ENCODE measurements at places on chromosomes 16 and 17.

GRCh38 chr16:3454631-3455147, 11.2 kb downstream of the NAA60 start:
- DNase-seq: no peak

GRCh38 chr17:80998118-80998747, 6.6 kb downstream of the CHMP6 start:
- no peak for DNase-seq

- DNase-seq: no peak
Observed at GRCh38 chr17:81365601-81366585, 29.4 kb upstream of the BAHCC1 start.

GRCh38 chr16:337975-338575, 14.4 kb downstream of the AXIN1 start:
- no peak for DNase-seq

DNA sequence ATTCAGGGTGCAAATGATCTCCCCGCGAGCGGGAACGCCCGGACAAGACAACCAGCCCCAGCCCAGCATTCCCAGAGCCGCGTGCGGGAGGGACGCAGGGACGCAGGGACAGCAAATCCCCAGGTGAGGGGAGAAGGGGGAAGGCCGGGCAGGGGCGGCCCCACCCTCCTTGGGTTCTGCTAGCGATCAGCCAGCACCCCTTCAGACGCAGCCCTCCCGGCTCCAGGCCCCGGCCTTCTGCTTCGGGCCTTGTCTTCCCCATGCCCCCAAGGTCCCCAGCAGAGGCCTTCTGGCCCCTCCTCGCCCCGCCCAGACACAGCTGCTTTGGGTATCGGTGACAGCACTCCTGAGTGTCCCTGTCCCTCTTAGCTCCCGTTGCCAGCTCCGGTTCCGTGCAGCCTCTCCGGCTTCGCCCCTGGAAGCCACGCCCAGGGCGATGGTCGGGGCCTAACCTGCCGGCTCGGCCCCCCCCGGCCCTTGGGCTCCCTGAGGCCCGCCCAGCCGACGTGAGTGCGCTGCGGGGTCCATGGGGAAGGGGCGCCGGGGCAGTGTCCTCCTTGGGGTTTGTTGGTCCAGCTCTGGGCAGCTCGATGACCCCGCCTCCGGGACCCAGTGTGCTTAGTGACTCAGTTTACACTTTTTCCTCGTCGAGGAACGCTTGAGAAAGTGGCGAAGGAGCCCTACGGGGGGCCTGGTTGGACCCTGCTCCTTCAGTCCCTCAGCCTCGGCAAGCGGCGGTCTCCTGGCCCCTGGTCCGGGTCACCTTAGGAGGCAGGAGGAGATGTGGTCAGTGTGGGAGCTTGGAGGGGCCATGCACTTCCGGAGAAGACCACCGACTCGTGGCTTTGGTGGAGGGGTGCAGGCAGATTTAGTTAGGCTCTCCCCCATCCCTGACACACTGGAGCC, 50.5 kb upstream of the AMZ2 start:
- no peak for DNase-seq

- no peak for DNase-seq
Observed at GRCh38 chr17:20114466-20114865, 105.3 kb downstream of the SPECC1 start.

DNA sequence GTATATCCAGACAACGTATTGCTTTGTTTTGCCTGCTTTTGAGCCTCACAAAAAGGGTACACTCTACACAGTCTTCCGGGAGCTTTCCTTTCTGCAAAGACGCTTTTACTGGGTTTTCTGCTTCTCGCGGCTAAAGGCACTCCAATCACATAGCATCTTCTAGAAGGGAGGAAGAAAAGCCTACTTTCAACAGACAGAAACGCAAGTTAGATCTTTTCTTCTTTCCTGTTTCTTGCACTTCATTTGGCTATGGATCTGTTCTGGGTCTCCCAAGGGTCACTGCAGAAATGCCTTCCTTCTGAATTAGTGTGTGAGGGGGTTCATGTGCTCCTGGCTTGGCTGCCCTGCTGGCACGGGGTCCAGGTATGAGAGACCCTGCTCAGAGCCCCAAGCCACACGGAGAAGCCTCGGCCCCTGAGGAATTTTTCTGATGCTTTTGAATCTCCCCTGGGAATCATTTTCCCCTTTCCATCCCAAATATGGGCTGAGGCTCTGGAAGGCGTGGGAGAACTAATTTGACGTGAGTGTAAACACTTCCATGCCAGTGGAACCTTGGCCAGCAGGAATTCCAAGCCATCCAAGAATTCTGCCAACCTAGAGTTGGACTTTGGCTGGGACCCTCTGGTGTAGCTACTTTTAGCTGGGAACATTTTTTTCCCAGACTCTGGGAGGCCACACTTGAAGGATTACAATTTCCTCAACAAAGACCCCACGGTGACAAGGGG, 49.6 kb upstream of the NKD1 start:
- peak; percentile 21 for DNase-seq

DNA sequence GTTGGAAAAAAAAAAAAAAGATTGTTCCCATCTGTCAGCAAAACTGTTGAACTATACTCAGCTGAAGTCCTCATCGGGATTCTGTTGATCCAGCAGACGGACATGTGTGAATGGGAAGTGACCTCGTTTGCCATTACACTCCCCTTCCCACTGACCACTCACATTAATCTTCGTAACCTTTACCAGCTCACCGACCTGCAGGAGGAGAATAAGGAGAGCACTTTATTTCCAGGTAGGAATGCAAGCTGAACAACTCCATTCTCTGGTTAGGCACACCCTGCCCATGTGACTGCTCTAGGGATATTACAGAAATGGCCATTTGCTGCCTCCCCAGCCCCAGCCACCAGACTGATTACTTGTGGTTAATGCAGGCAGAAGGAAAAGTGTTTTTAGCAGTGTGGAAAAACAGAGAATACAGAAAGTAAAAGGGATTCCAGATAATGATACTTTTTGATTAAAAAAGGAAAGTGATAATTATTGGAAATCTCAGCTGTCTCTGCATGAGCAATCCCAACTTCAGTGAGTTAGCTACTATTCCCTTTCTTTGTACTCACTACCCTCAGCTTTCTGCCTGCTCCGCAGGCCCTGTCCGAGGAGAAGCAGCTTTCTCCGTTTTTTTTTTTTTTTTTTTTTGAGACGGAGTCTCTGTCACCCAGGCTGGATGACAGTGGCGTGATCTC, 23.6 kb upstream of the YWHAE start:
- DNase-seq: no peak

- peak; percentile 26 for DNase-seq
Observed at GRCh38 chr16:30953511-30954124, 3.9 kb upstream of the SETD1A start.

- no peak for DNase-seq
Observed at GRCh38 chr17:20781260-20781659, 201.7 kb downstream of the CDRT15L2 start.

DNA sequence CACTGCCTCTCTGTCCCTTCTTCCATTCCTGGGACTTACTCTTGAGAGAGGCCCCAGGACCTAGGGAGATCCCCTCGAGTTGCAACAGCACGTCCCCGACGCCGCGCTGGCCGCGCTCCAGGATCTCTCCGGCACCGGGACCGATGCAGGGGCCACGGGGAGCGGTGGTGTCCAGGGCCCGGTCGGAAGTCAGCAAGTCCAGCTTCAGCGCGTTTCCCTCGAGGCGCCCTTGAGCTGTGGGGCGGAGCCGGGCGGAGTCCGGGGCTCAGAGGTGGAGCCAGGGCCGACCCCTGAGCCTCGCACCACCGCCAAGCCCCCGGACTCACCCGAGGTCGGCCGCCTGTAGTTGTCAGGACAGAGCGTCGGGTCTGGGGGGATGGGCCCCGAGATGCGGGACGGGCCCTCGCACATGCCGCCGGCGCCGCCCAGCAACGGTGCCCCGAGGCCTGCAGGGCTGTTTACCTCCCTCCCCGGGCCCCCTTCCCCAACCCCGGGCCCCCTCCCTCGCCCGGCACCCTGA, 458 bp downstream of the ENKD1 start:
- peak; percentile 15 for DNase-seq

DNA sequence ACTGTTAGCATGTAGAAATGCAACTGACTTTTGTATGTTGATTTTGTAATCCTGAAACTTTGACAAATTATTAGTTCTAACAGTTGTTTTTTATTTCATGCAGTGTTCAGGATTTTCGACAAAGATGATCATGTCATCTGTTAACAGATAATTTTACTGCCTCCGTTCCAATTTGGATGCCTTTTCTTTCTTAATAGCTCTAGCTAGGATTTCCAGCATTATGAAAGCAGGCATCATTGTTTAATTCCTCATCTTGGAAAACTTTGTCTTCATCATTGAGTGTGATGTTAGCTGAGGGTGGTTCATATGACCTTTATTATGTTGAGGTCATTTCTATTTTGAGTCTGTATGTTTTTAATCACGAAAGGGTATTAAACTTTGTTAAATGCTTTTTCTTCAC, 31.9 kb downstream of the RMI2 start:
- DNase-seq: no peak

GRCh38 chr16:1818204-1818872, 8.3 kb downstream of the HAGH start:
- DNase-seq: no peak

- peak; percentile 78 for DNase-seq
Observed at GRCh38 chr17:80832266-80832676, 159.4 kb upstream of the CHMP6 start.

DNA sequence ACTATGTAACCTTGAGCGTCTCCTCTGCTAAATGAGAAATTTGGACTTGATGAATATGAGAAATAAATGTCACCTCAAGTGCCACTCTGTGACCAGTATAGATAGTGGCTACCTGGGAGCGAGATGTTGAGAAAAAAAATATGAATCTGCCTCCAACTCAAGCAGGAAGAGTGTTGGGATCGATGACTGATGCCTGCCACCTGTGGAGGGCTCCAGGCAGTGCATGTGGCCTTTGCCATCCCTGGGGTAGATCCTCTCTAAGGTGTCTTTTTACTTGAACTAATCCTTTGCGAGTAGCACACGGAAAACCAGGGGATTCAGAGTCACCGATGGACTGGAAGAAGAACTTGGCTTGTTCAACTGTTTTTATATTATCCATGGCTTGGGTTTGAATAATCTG, 9.4 kb downstream of the CCDC182 start:
- no peak for DNase-seq

DNA sequence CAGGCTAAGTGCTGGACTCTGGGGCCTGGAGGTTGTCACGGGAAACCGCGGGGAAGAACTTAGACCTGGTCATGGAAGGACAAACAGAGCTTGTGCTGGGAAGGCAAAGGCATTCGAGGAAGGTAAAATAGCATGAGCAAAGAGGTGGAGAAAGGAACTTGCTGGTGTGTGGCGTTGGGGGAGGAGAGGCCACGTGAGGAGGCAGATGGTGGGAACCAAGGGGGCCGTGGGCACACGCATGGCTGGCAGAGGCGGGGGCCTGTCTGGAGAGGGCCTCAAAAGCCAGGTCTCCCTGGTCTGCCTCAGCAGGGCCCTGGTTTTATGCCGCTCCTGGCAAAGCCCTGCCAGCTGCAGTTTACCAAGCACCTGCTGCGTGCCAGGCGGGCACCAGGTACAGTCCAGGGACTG, 15.3 kb downstream of the CORO7 start:
- no peak for DNase-seq

GRCh38 chr17:33366960-33367359, 73.9 kb upstream of the ASIC2 start:
- no peak for DNase-seq

DNA sequence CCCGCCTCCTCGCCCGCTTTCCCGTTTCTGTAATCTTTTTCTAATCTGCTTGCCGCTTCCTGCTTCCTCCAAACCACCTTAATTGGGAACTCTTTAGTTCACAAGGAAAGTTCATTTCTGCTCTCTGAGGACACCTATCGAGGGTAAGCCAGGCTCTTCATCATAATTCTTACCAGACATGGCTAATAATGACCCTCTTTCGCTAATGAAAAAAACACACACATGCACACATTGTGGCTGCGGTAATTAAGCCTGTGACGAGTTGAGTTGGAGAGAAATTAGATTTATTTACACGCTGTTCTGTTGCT, 100.6 kb downstream of the ZNF423 start:
- peak; percentile 47 for DNase-seq

DNA sequence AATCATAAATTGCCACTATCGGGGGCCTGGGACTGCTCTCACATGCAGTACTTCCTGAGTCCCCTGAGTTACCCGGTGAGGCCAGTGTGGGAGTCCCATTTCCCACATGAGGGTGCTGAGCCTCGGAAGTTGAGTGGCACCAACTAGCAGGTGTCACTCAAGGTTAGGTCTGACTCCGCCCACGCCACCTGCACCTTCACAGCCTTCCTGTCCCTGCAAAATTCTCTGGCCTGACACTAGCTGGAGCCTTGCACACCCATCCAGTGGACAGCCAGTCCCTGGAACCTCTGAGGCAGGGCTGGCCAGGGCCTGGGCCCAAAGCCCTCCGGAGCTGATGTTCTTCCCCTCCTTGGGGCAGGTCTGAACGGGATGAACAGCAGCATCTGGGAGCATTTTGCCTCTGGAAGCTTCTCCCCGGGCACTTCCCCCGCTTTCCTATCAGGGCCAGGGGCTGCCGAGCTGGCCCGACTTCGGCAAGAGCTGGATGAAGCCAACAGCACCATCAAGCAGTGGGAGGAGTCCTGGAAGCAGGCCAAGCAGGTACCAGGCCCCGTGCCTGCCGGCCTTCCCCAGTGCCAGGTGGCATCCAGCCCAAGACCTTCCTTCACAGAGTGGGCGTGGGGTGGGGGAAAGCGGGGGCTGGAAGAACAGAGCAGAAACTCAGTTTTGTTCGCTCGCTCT, 21.9 kb downstream of the UNC13D start:
- no peak for DNase-seq

- DNase-seq: peak; percentile 73
Observed at GRCh38 chr17:6831661-6832263, at the start of gene TEKT1. TSS of gene TEKT1 (minus strand) at chr17:6831729. CDS start at chr17:6830376, 1,353 bp downstream.

- no peak for DNase-seq
Observed at GRCh38 chr16:87765473-87765775, 362 bp downstream of the KLHDC4 start.

GRCh38 chr16:24135624-24136565, 120.2 kb upstream of the CACNG3 start:
- DNase-seq: no peak

GRCh38 chr17:32759476-32759875, 117.4 kb downstream of the MYO1D start:
- no peak for DNase-seq

- DNase-seq: peak; percentile 61
Observed at GRCh38 chr16:82660075-82660645, 33.4 kb downstream of the CDH13 start.

DNA sequence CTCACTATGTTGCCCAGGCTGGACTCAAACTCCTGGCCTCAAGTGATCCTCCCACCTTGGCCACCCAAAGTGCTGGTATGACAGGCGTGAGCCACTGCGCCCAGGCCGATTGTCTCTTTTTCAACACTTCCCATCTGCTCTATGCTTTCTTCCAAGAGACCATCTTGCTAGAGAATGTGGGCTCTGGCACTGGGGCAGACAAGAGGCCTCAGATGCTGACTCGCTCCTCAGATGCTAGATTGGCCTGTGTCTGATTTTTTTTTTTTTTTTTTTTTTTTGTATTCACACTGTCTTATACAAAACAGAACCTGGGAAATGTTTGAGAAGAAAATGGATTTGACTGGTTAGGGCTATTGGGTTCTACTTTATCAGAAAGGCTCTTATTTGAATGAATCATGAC, 58.2 kb downstream of the CYB5D2 start:
- DNase-seq: peak; percentile 34

GRCh38 chr16:31421587-31421986, 6.6 kb downstream of the COX6A2 start:
- no peak for DNase-seq

GRCh38 chr17:70329721-70330120, 160.4 kb downstream of the KCNJ2 start:
- DNase-seq: no peak

GRCh38 chr17:1627982-1628855, at the start of gene SLC43A2:
TSS of gene SLC43A2 (minus strand) at chr17:1628834. CDS start at chr17:1627874, 960 bp downstream.
- peak; percentile 93 for DNase-seq

- DNase-seq: no peak
Observed at GRCh38 chr16:84817206-84817605, 2.6 kb upstream of the CRISPLD2 start.

- no peak for DNase-seq
Observed at GRCh38 chr16:88896238-88897070, 30.0 kb upstream of the PABPN1L start.
